ENCODE measurements at places on chromosomes 5 and 9.

- DNase-seq: no peak
Observed at GRCh38 chr9:16175461-16175860, 622.6 kb downstream of the CCDC171 start.

DNA sequence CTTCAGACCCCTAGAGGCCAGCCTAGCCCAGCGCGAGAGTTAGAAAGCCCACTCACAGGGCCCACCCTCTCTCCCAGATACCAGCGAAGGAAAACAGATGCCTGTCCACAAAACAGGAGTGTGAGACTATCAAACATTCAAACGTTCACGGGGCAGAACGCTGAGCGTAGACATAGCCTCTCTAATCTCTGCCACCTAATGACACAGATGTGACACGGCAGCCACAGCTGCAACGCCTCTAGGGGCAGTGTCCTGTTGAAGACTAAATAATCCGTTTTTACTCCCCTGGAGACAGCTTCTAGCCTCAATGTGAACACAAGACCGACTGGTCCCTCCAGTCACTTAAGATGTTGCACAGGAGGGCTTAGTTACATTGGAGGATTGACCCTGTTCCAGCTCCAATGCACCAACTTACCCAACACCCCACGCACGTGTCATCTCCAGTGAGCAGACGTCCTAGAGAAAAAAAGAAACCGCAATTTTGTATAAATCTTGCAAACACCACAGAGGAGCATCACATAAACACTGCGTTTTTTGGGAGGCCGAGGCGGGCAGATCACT, 14.3 kb downstream of the DIPK1B start:
- DNase-seq: peak; percentile 59

GRCh38 chr9:26219961-26220360, 541.7 kb upstream of the TUSC1 start:
- DNase-seq: no peak

GRCh38 chr9:118418887-118419565, 714.8 kb downstream of the TLR4 start:
- no peak for DNase-seq

GRCh38 chr5:135425641-135426040, 21.5 kb downstream of the DCANP1 start:
- DNase-seq: no peak

DNA sequence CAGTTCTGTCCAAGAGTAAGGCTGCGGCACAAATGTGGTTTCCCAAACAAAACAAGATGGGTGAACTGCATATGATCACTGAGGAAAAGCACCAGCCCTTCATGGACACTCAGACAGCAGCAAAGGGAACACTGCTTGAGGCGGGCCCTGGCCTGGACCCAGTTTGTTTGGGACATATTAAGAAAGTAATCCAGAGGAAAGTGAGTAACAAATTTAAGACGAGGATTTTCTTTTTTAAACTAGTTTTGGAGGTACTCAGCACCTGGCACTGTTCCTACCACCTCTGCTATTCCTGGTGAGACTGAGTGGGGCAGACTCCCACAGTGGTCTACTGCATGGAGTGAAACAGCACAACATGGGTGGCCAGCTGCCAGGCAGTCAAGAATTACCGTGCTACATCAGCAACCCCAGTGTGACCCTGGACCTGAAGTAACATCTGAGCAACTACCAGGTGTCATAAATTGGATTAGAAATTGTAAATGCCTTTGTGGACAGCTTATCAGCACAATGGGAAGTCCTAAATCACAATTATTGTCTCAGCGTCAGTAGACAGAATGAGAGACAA, 28.5 kb downstream of the P4HA2 start:
- DNase-seq: no peak

DNA sequence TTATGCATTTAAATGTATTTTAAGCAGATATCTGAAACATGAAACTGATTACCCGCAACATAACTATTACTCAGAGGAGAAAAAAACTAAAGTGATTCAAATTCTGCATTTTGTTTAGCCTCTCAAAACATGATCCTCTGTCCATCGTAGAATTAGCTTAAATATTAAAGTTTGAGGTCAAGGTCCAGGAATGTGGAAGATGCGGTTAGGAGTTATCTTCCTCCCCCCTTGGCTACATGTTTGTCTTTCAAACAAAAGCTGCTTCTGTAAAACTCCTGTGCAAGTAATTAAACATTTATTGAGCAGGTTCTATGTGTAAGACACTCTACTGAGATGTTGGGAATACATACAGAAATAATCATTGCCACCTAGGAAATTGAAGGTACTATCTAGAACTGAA, 175.0 kb upstream of the ISL1 start:
- no peak for DNase-seq

DNA sequence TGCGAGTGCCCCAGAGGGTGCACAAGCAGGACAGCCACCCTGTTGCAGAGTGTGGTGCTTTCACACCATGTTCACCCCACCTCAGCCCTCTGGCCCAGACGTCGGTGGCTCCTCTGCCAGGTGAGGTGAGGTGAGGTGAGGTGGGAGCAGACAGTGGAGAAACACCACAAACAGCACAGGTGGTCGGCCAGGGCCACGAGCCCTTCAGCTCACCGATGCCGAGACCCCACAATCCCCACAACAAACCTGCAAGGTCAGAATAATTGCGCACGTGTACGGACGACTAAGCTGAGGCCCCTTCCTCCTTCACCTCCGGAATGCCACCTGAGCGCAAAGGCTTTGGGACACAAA, 10.5 kb downstream of the BRD3 start:
- no peak for DNase-seq

DNA sequence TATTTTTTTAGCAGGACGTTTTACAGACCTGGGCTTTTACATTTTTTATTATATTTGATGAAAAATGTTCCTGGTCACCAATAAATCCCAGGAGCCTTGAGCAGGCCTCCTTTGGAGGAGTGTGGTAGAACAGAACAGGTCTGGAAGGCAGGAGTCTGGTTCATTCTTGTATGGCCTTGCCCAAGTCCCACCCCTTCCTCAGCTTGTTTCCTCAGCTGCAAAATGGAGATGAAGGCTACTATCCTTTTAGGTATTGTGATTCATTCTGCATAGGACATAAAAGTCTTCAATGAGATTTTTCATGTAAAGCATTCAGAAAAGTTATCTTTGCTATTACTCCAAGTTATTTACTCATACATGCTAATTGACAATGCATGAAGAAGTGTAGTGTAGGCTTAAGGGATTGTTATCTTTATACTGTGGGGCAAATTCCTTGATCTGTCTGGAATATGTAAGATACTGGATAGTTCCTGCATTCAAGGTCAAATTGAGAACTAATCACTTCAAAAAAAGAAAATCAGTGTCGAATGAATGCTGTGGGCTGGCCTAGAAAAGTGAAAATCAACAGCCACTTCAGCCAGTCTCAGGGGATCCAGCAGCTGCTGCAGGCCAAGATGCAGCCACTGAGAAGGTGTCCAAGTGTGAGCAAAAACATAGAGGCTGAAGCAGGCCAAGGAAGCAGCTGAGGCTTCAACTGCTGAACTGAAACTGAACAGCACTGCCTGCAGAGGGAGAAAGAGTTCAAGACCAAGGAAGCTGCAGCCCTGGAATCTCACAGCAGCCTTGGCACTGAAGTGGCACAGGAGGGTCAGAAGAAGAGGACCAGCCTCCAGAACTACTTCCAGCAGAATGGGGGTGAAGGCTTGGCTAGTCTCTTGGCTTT, 15.5 kb upstream of the SLC36A3 start:
- peak; percentile 39 for DNase-seq

- peak; percentile 54 for DNase-seq
Observed at GRCh38 chr5:180718810-180719453, 20.9 kb downstream of the OR2Y1 start.

- no peak for DNase-seq
Observed at GRCh38 chr9:71944754-71945375, 33.4 kb downstream of the C9orf85 start.

- no peak for DNase-seq
Observed at GRCh38 chr5:68884883-68885282, 208.9 kb upstream of the SLC30A5 start.

DNA sequence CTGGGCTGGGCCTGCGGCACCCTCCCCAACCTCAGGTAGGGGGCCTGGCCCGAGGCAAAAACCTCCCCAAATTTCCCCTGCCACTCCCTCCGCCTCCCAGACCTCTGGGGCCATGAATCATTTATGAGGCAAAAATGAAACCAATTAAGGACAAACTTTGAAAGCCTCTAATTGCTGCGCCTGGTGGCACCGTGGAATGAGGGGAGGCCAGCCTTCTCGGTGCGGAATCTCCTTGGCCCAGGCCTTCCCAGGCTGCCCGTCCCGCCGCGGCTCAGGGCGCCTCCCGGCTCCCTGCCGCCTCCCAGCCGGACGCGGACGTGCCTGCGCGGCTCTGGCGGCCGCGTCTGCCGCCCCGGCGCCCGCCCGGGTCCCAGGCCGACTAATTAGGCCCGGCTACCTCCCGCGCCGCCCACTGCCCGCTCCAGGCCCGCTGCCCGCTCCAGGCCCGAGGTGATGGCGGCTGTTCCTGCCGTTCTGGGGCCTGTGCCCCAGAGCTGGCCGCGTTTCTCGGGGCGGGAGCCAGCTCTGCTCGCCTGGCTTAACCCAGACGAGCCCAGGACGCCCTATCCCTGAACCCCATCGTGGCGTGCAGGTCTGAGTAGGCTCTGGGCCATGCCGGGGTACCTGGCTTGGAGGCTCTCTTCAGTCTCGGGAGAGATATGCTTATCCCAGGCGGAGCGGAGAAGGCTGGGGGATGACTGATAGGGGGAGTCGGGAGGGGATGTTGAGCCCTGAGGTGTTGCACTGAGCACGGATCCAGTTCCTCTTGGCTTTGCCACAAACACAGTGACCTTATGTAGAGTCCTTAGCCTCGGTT, 20.1 kb downstream of the CXXC5 start:
- peak; percentile 72 for DNase-seq

- peak; percentile 9 for DNase-seq
Observed at GRCh38 chr5:69083412-69083811, 10.4 kb upstream of the SLC30A5 start.

DNA sequence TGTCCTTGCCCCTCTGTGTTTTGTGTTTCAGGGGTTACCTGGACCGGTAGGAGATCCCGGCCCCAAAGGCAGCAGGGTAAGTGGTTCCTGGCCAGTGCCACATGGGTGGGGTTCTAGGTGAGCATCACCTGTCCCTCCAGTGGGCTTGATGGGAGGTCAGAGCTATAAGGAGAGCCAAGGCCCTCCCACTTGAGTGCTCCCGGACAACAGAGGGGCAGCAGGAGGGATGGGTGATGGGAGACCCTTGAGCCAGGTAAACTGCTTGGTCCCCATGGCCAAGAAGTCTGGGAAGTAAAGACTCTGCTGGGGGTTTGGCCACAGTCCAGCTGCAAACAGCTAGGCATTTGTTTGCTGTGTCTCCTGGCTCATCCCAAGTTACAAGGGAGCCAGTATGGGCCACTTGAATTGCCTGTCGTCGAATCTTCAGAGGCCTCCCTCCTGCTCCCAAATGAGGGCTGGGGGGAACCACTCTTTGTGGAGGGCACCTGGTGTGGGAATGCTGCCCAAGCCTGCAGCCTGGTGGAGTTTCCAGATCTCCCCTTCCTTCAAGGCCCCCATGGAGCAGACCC, 51.0 kb downstream of the COL27A1 start:
- no peak for DNase-seq

- DNase-seq: no peak
Observed at GRCh38 chr5:85452322-85453025, 1067.8 kb upstream of the EDIL3 start.

- peak; percentile 69 for DNase-seq
Observed at GRCh38 chr9:95264954-95265615, 52.4 kb downstream of the FANCC start.

DNA sequence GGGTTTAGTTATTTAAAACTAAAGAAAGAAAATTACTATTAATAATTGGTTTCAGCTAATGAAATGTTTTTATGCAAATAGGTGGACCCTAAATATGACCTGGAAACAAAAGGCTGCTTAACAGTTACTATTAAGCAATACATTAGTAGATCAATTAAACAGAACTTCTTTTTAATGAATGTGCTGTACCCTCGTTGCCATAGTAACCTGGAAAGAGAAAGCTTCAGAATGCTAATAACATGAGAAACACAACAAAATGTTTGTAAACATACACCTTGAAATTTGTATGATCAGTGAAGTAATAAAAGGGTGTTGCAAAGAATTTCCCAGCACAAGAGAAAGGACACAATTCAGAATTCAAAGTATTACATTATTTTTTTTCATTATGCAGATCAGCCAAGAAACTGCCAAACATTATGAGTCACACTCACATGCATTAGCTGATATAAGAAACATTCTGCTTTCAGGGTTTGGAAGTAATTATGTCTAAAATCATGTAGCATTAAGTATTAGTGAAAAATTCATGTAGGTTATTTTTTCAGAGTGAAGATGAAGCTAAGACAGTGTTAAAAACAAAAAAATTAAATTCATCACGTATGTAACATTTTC, 348.3 kb downstream of the ISL1 start:
- no peak for DNase-seq

- peak; percentile 72 for DNase-seq
Observed at GRCh38 chr5:72166070-72166979, 59.0 kb downstream of the MAP1B start.

- peak; percentile 86 for DNase-seq
Observed at GRCh38 chr9:127520941-127521918, 69.9 kb downstream of the LRSAM1 start.

DNA sequence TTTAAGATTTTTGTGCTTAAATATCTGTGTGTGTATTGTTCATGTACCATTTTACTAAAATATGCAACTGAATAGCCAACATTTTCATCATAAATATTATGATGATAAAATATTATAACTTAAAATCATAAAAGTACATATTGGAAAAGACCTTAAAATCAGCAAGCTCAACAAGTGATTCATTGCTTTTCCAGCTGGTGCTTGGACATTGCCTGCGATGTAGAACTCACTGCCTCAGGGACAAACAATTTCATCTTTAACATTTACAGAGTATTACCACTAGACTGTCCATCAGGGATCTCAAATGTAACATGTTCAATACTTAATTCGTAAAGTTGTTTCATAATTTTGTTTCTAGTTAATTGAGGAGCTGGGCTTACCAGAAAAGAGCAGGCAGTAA, 17.5 kb upstream of the SMARCA2 start:
- DNase-seq: no peak

DNA sequence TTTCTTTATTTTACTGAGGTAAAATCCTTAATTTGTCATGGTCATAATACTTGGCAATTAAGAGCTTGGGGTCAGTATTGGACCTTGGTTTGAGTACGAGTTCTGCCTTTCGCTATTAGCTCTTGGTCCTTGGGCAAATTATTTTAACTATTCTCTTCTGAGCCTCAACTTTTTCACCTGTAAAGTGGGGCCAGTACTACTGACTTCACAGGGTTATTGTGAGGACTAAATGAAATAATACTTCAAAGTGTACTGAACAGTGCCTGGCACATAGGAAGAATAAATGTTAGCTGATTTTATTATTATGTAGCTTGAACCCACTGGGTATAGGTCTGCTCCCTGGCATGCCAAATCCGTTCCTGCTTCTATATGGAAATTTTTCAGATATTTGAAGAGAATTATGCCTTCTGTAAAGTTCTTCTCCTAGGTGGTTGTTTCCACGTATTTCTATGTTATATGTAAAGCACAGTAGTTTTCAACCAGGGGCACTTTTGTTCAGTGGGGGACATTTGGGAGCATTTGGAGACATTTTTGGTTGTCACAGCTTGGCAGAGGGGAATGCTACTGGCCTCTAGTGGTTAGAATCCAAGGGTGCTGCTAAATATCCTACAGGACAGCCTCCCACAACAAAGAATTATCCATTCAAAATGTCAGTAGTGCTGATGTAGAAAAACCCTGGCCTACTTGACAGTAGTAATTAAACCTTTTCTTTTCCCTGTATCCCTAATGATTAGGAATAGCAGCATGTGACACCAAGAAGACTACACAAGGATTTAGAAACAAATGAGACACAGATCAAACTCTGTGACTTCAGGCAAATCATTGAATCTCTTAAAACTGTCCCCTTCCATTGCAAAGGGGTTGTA, 4.5 kb downstream of the RCL1 start:
- DNase-seq: peak; percentile 71

Measured in GM23248 (cell line).